ENCODE measurements at places on chromosomes 6 and 20.

DNA sequence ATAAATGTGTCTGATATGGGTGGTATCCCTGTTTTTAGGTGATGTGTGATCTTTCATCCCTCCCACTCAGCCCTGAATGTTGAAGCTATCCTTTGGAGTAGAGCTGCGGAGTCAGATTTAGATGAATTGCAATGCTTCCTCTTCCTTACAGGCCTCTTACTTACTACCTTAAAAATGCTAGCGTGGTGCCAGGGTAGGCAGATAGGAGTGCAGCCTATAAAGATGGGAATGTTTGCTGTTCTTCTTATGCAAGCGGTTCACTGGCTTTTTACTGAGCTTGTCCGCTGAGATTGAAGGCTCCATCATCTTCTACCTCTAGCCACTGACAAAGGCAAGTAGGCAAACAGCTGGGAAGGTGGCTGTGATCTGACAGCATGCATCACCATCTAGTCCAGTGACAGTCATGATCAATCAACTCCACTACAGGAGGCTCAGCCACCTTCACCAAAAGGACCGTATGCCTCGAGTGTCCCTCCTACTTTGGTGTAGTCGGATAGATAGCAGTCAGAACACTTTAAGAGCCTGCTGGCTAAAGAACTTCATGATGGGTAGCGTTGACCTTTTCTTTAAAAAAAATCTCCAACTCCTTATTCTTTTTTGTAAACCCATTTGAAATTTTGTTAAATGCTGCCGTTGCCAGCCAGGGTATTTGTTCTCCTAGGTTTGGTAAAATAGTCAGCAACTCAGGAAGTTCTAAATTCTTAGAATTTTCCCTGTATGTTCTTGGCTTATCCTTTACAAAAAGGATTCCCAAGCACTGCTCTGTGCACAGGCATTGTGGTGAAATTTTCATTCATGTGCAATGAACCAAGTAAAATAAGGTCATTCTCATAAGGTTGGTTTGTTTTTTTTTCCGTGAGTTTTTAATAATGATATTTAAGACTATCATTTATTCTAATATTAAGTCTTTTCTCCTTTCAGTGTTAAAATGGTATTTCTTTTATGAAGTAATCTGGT is 169.6 kb downstream of the MTHFD1L start:
- no peak for DNase-seq

DNA sequence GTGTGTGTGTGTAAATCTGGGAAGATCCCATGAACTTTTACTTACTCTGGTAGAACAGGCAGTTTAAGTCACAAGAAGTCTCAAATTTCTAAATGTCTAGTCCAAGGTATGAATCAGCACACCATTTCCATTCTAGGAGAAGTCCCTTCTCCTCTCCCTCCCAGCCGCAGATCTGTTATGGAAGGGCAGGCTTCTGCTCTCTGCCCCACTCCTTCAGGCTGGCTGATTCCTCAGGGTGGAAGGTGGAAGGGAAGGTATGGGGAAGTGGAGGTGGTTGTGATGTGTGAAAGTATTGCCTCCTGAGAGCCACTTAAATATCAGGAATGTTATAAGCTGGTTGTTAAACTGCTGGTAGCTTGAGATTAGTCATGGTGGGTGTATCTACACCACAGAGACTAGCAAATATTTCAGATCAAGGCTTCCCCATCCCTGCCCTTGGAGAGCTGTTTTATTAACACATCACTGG is 44.5 kb upstream of the LAMA4 start:
- DNase-seq = no peak

GRCh38 chr6:168428052-168428826 is 12.7 kb upstream of the SMOC2 start:
- no peak for DNase-seq

DNA sequence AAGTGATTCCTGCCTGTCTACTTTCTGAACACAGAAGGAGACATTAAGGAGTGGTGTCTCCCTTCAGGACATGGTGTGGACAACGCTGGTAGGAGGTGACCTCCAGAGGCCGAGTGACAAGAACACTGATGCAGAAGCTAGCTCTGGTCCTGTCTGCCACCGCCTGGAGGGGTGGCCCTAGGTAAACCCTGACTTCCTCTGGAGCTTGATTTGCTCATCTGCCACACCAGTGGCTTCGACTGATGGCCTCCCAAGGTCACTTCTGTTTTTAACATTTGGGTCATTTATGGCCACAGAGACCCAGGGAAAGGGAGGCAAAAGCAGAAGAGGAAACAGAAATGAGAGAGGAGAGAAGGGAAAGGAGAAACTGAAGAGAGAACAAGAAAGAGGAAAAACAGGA is 49.4 kb upstream of the SLC22A23 start:
- DNase-seq = no peak

DNA sequence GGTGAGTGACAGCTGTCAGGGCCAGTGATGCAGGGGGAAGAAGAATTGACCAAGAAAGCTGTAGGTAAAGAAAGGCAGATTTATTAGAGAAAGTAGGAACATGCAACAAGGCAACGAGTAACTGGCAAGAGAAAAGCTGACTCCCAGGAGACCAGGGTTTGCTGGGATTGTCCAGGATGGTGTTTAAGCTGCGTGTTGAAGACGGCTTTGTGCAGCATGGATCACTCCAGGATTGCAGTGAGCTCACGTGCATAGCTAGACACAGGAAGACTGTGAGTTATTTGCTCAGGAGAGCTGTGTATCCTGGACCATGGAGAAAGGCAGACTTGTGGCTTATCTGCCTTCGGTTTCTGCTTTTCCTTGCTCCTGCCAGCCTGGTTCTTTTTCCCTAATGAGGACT is 87.6 kb downstream of the TTLL2 start:
- DNase-seq = no peak
